ENCODE measurements at places on chromosomes 3 and 15.

- no peak for DNase-seq
Observed at GRCh38 chr3:46902188-46902631, 24.7 kb downstream of the PTH1R start.

DNA sequence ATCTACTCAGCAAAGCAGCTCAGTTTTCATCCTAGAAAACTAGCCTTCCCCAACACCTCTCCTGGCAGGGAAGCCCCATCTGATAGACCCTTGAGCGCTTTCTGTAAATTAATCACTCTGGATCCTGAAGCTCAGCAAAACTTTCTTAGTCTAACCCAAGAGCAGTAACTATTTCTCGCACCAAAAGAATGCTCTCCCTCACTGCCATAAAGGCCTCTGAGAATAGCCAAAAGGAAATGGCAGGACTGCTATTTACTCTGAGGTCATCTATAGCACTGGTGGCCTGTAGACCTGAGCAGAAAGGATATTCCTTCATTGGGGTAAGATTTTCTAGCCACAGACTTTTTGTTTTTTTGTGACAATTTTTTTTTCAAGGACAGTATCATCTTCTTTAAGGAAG is 345.8 kb upstream of the ADAMTS9 start:
- no peak for DNase-seq

DNA sequence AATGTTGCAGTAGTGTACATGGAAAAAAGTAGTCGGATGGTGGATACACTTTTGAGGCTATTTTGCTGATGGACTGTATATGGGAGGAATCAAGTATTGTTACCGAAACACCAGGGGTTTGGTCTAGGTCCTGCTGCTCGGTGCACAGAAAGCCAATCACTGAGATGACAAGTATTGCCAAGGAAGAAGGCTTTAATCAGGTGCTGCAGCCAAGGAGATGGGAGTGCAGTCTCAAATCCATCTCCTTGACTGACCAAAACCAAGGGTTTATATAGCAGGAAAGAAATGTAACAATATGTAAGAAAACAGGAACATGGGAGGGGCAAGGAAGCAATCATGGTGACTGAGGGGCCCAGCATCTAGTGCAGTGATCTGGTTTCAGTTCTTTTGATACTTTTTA is 2.8 kb upstream of the ACVR2B start:
- DNase-seq: no peak

- no peak for DNase-seq
Observed at GRCh38 chr15:26243382-26243781, 380.3 kb upstream of the ATP10A start.

GRCh38 chr3:167084545-167084944 is 295.6 kb downstream of the ZBBX start:
- DNase-seq: no peak

- no peak for DNase-seq
Observed at GRCh38 chr3:59318881-59319280, 269.1 kb upstream of the CFAP20DC start.

DNA sequence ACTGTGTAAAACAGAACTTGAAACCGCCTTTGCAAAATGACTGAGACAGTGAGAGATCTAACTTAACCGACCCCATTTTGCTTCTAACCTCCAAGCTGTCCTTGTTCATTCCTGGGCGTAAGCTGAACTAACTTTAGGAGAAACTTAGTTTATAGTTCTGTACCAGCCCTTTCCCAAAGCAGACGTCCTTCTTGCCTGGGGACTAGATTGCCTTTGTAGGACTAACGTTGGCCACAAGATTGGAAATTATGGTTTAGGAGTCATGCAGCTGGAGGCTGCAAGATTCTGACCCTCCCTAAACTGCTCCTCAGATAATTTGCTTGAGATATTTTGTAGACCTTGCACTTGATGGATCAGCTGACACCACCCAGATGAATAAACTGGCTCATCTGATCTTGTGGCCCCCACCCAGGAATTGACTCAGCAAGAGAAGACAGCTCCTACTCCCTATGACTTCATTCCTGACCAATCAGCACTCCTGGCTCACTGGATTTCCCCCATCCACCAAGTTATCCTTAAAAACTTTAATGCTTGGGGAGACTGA is 219.9 kb upstream of the PROK2 start:
- no peak for DNase-seq

DNA sequence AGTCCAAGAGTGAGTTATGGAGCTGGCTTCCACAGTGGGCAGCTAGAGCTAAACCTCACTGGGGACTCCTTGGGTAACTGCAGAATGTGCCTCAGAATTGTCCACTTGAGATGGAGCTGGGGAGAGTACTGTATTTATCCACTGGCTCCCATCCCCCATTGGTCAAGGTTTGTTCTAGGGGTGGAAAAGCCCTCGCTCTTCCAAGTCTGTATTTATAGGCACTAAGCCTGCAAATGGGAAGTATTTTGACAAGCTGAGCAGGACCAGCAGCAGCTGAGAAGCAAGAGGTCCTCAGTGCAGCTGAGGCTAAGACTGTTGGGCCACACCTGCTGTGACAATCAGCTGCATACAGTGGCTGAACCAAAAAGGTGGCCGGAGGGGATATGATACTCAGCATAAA is 5.8 kb downstream of the USP13 start:
- no peak for DNase-seq

GRCh38 chr3:134249935-134250716 is 533 bp downstream of the RYK start:
- no peak for DNase-seq

DNA sequence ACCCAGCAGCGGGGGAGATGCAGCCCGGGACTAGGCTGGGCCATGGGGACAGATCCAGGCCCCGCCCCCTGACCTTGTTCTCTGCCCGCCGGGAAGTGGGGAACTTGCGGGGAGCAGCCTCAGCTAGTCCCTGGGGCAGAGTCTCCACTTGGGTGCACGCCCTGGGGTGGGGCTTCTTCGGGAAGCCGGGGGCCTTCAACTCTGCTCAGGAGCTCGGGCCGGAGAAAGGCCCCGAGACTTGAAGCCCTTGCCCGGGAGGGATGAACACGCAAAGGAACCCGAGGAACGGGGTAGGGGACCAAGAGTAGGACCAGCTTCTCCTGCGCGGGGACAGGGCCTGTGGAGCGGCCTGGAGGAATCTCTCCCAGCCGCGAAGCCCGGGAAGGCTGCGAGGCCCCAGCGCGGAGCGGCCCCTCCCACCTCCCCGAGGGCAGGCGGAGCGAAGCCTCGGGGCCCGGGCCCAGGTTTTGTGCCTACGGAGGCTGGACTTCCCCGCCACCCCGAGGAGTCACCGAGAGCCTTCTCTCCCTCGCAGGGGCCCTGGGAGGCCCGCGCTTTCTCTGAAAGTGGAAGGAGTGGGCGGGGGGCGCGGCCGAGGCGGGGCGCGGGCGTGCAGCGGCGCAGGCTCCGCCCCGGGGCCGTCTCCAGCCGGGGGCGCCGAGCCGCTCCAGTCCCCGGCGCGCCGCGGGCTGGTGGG is at the start of gene ITPKA:
Gene ITPKA (plus strand): TSS at position 670 of the 697 bp plus-strand sequence. CDS start 54 bp downstream, outside the sequence.
- DNase-seq: peak; percentile 46

All from HL-60 (cell line).